ENCODE measurements at places on chromosomes 3 and 15. TPM values are rescaled to one million over a fixed set of nuclear protein-coding genes. Genes with fewer than 3 reads are reported as not detected.

DNA sequence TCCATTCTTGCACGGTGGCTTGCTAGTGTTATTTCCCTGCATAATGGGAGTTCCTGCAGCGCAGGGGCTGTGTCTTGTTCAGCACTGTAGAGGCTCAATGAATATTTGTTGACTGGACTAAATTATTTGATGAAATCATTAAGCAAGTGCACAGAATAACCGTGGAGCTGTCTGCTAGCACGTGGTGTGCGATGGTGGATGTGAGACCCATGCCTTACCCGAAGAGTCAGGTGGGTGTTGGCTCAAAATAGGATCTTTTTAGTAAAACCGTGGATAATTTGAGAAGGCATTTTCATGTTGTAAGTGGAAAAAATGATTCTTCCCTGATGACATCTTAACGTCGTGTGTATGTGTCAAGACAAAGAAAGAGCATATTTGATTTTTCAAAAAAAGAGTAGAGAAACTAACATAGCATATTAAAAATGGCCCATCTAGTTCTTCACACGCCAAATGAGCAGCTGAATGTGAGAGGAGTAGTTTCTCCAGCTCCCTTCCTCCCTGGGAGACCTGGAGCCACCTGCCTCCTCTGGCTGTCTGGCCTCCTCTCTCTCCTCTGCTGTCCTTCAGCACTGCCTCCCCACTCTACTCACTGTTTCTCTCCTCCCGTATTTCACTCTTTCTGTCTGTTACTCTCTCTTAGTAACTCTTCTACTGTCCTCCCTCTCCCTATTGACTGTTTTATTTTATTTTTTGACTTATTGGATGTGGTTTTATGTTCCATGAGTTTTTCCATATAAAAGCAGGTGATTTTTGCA is 6.3 kb downstream of the FAM81A start:
- H3K4me1 ChIP-seq = no peaks in the 10 kb centered on the region
- no peak overlapping the region for H3K4me3 ChIP-seq
- H3K27me3 ChIP-seq = peaks cover 21% of the 10 kb centered on the region

GRCh38 chr15:80849308-80849707 is 70.1 kb downstream of the CEMIP start:
- no peaks in the 10 kb centered on the region for H3K4me1 ChIP-seq
- H3K27me3 ChIP-seq = peaks cover 5% of the 10 kb centered on the region
- no peaks in the 10 kb centered on the region for H3K36me3 ChIP-seq
- no peak overlapping the region for H3K27ac ChIP-seq
- no peak for DNase-seq

- H3K36me3 ChIP-seq = peaks cover 28% of the 10 kb centered on the region
- no peaks in the 10 kb centered on the region for H3K27me3 ChIP-seq
- H3K4me1 ChIP-seq = no peaks in the 10 kb centered on the region
- peak overlapping the region; percentile 86 for H3K27ac ChIP-seq
- no peak for DNase-seq
Observed at GRCh38 chr3:88059380-88060170, 520 bp downstream of the ZNF654 start.

DNA sequence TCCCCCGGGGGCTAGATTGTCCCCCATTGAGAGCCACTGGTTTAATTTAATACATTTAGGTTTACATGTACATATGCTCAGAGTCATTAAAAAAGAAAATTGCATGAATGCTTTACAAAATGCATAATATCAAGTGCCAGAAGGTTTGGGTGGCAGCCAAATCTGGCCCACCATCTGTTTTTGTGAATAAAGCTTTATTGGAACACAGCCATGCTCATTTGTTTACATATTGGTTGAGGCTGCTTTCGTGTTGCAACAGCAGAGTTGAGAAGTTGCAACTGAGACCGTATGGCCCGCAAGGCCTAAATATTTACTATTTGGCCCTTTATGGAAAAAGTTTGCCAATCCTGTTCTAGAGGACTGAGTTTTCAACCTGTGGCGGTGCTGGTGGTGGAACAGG is 32.1 kb upstream of the RGMA start:
- DNase-seq = no peak
- no peak overlapping the region for H3K4me3 ChIP-seq
- H3K27ac ChIP-seq = no peak overlapping the region
- H3K36me3 ChIP-seq = no peaks in the 10 kb centered on the region

GRCh38 chr3:197205265-197205664 is 93.1 kb downstream of the DLG1 start:
- no peak for DNase-seq
- no peak overlapping the region for H3K27ac ChIP-seq
- H3K4me3 ChIP-seq = no peak overlapping the region

DNA sequence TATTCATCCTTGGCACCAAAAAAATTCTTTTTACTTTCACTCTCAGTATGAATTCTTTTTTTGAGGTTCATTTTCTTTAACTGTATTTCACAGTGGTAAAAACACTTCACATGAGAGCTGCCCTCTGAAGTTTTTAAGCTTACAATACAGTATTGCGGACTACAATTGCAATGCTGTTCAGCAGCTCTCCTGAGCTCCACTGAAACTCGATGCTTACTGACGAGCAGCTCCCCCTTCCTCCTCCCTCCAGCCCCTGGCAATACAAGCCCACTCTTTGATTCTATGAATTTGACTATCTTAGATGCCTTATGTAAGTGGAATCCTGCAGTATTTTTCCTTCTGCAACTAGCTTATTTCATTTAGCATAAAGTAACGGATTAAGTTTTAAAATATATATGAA is 183.4 kb downstream of the ADAMTS17 start:
- no peak overlapping the region for H3K4me3 ChIP-seq
- DNase-seq = no peak
- H3K36me3 ChIP-seq = no peaks in the 10 kb centered on the region
- H3K27ac ChIP-seq = no peak overlapping the region
- no peaks in the 10 kb centered on the region for H3K27me3 ChIP-seq

DNA sequence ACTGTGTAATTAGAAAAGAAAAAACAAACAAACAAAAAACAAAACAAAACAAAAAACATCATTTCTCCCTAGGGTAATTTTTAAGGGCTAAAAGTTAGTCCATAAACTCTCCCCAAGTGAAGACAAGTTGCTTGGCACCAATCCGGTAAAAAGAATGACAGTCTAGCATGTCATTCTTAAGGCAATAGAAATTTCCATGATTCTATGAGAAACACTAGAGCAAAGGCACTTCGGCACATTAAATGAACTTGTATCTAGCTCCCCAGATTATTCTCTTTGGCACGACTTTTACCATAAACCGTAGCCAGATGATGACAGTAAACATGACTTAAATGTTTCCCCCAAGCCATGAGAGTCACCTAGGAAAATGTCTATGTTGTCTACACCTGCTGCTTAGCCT is 10.1 kb downstream of the COL8A1 start:
- peaks cover 30% of the 10 kb centered on the region for H3K4me1 ChIP-seq
- no peak for DNase-seq
- no peaks in the 10 kb centered on the region for H3K27me3 ChIP-seq
- no peaks in the 10 kb centered on the region for H3K36me3 ChIP-seq
- H3K4me3 ChIP-seq = no peak overlapping the region

- H3K4me3 ChIP-seq = no peak overlapping the region
- no peaks in the 10 kb centered on the region for H3K4me1 ChIP-seq
- H3K27me3 ChIP-seq = no peaks in the 10 kb centered on the region
- H3K36me3 ChIP-seq = no peaks in the 10 kb centered on the region
- H3K27ac ChIP-seq = no peak overlapping the region
Observed at GRCh38 chr15:35530698-35531097, 15.3 kb downstream of the DPH6 start.

- no peak overlapping the region for H3K27ac ChIP-seq
- DNase-seq = peak; percentile 14
- no peaks in the 10 kb centered on the region for H3K4me1 ChIP-seq
- no peak overlapping the region for H3K4me3 ChIP-seq
- H3K27me3 ChIP-seq = no peaks in the 10 kb centered on the region
Observed at GRCh38 chr15:100192097-100193080, 149.4 kb downstream of the ADAMTS17 start.

GRCh38 chr15:66751579-66751978 is 49.5 kb downstream of the SMAD6 start:
- no peaks in the 10 kb centered on the region for H3K27me3 ChIP-seq
- H3K4me3 ChIP-seq = no peak overlapping the region
- no peak overlapping the region for H3K27ac ChIP-seq

- H3K4me3 ChIP-seq = no peak overlapping the region
- DNase-seq = no peak
- H3K27me3 ChIP-seq = no peaks in the 10 kb centered on the region
Observed at GRCh38 chr3:79258479-79258878, 509.3 kb downstream of the ROBO1 start.

GRCh38 chr3:128277378-128278069 is 124.2 kb downstream of the EEFSEC start:
- peaks cover 35% of the 10 kb centered on the region for H3K4me1 ChIP-seq
- DNase-seq = peak; percentile 53
- H3K36me3 ChIP-seq = no peaks in the 10 kb centered on the region
- no peak overlapping the region for H3K4me3 ChIP-seq
- no peaks in the 10 kb centered on the region for H3K27me3 ChIP-seq
- H3K27ac ChIP-seq = no peak overlapping the region

- H3K4me3 ChIP-seq = no peak overlapping the region
- peaks cover 6% of the 10 kb centered on the region for H3K36me3 ChIP-seq
- no peak overlapping the region for H3K27ac ChIP-seq
- H3K4me1 ChIP-seq = no peaks in the 10 kb centered on the region
Observed at GRCh38 chr15:33987444-33987843, 19.1 kb downstream of the CHRM5 start.

DNA sequence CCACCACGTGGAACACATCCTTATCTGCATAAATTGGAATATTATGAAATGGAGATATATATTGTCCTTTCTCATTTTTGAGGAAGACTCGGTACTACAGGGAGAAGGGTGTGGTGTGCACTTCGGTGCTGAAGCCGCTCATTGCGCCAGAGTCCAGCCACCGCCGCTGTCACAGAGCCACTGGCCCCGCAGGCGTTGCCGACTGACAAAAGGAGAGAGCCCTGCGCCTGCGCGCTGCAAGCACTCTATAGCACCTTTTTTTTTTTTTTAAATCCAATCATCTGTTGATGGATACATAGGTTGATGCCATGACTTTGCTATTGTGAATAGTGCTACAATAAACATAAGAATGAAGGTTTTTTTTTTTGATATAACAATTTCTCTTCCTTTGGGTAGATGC is 130.0 kb upstream of the TBC1D5 start:
- H3K27me3 ChIP-seq = no peaks in the 10 kb centered on the region
- H3K4me3 ChIP-seq = no peak overlapping the region
- H3K36me3 ChIP-seq = no peaks in the 10 kb centered on the region
- H3K27ac ChIP-seq = no peak overlapping the region

The SLCO2A1 gene
- total RNA-seq = 126 TPM

The LINS1 gene
- 8.0 TPM for total RNA-seq

The KLF13 gene
- 18.9 TPM for total RNA-seq

The SLC24A5 gene
- total RNA-seq = not detected

The GRIP2 gene
- 0.82 TPM for total RNA-seq

The TP53BP1 gene
- total RNA-seq = 88.1 TPM
